ENCODE measurements at places on chromosomes 2 and 18.

- no peak for DNase-seq
Observed at GRCh38 chr18:46369323-46369722, 265.1 kb downstream of the HAUS1 start.

- DNase-seq = no peak
Observed at GRCh38 chr2:9017411-9017810, 13.9 kb upstream of the MBOAT2 start.

DNA sequence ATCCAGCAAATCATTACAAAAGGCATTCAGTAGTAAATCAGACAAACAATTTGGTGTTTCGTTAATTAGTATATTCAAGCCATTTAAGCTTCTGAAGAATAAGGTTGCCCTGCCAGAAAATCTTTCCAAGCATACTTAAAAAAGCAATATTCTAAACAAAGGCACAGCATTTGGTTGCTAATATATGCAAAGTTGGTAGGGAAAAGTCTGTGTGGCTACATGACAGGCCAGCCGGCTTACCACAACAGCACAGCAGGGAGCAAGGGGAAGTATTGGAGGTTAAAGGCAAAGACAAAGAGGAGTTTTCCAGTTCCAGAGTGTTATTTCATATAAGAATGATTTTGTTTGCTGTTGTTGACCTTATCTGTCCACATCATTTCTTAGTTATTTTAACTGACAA lies 282.3 kb downstream of the MBD5 start:
- DNase-seq = no peak

GRCh38 chr2:132691556-132691955 lies 21.6 kb upstream of the LYPD1 start:
- DNase-seq = no peak

DNA sequence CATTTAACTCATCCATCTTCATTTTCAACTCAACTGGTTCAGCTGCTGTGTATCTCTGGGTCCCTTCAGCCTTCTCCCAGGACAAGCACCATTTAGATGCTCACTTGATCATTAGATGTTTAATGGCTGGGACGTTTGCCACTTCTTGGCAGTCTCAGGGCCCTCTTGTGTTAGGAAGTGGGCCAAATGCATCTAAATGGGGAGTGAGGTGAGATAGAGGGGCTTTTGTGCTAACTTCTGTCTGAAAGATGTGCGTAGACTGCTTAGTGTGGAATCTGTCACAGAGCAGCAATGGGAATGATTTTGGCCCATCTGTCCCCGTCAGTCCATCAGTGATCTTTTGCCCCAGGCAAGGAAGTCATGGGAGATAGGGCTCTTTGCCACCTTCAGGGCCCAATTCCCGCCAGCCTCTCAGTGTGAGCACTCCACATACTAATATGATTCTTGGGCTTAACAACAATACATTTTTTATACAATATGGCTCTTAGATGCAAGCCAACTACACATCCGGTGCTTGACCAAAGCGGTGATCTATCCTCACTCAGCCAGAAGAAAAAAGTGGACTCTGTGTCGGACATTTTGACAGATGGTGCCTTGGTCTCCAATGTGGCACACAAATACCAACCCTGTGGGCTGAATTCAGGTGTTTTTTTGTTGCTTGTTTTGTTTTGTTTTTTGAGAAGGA lies 95.7 kb upstream of the EPC2 start:
- DNase-seq = no peak

All from CD4-positive, alpha-beta memory T cell (primary cell).